ENCODE measurements at places on chromosomes 11 and 22. TPM values are rescaled to one million over a fixed set of nuclear protein-coding genes. Genes with fewer than 3 reads are reported as not detected.

MPZL3 gene
- 0.36 TPM for total RNA-seq

APOL5 gene
- total RNA-seq, result not detected

SCGB1C1 gene
- total RNA-seq, result not detected

C22orf42 gene
- not detected for total RNA-seq

GRCh38 chr11:15555161-15555560 lies 440.4 kb downstream of the INSC start:
- DNase-seq, result no peak

DNA sequence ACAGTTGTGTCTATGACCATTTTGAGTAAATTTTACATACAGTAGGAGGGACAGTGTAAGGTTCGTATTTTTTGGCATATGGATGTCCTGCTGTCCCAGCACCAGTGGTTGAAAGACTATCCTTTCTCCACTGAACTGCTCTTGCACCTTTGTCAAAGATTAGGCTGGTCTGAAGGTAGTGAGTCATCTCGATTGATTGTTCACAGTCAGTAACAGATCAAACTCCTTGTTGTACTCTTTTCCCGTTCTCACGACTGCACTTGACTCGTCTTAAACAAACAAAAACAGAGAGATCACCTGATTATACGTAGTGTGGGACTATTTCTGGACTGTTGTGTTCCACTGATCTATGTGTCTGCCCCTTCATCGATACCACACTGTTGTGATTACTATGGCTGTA lies 77.1 kb downstream of the DGCR2 start:
- DNase-seq, result no peak

DNA sequence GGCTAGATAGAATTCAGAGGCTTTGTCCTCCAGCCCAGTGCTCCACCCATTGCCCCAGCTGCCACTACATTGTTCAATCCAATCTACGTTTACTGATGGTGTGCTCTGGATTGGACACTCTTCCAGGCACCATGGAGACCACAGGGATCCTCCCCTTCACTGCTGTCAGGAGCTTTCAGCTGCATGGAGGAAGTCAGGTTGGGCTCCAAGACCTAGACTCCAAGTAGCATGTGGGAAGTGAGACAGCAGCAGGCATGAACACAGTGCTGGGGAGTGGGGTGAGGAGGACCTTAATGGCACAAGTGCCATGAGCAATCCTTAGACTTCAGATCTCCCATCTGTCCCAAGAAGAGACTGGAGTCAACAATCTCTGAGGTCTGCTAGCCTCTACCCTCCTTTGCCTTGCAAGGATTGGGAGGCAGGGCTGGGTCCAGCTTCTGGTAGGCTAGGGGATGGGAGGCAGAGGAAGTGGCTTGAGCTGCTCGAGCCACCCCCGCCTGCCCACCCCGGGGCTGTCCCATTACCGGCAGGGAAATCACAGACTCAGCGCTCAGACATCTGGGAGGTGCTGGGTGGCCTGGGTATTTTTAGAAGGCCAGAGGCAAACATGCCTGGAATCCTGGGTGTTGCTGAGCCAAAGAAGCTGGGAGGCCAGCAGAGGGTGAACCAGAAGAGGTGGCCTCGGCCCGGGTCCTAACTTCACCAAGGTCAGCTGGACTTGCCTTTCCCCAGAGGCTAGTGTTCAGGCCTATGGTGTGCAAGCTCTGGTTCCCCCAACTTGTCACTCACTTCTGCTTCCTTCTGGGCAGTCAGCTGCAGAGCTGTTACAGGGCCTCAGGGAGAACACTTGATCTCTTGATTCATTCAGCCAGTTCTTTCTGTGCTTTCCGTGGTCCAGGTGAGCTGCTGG lies 15.2 kb upstream of the FCHSD2 start:
- DNase-seq, result peak; percentile 37

DNA sequence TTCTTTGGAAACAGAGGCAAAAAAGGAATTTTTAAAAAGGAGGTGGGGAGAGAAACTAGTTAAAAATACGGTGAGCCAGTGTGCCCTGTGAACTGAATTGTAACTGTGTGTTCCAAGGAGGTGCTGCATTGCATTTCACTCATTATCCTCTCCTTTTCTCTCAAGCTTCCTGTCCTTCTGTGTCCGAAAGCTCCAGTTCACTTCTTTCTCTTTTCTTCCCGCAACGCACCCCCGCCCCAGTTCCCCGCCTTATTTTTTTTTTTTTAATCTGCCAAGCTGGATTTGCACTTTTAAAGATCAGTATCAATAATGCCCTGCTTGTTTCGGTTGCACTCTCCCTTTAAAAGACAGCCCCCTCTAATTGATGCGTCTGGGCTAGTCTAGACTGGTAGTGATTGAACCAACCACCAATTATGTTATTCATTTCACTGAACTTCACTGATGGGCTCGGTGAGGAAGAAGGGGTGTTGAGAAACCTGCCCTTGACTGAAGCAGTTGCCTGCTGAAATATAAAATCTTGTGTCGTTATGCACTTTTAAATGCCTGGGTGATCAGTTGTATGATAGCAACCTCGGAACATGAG lies 18.5 kb downstream of the BLID start:
- DNase-seq, result no peak

- no peak for DNase-seq
These were observed 495 bp upstream of the PKNOX2 start for GRCh38 chr11:125164091-125164421.

GRCh38 chr22:25970374-25970911 lies 198.8 kb upstream of the SEZ6L start:
- no peak for DNase-seq

DNA sequence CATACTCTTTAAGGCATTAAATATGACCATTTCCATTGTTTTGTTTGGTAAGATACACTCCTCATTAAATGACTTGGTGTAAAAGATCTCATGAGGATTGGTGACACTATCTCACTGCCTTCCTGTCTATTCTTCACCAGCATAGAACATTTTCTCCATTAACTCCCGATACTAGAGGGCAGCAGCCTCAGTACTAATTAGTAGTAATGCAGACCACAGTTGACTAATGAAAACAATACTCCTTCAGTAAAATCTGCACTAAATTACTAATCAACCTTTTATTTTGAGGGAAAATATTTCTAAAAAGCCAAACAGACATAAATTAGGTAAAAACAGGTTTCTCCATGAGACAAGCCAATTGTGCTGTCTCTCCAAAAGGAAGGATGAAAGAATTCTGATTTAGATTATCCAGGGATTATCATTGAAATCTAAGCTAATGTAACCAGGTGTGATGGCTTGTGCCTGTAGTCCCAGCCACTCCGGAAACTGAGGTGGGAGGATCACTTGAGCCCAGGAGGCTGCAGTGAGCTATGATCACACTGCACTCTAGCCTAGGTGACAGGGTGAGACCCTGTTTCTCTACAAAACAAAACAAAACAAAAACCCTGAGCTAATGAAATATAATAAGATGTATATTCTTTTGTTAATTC lies 9.4 kb downstream of the PGM2L1 start:
- DNase-seq, result peak; percentile 65

DNA sequence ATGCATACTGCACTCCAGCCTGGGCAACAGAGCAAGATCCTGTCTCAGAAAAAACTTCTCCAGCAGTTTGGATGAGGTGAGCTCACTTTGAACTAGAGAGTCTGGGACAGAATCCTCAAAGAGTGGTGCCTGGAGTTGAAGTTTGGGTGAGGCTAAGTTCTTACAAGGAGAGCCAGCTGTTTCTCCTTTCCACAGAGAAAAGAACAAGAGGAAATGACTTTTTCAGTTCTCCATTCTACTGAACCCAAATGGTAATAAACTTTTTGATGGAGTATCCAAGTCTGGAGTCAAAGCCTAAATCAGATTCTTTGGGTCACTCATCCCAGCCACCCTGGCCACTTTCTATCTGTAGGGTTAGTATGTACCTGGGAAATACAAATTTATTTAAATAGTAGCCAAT lies 102.7 kb downstream of the TRAF6 start:
- no peak for DNase-seq

DNA sequence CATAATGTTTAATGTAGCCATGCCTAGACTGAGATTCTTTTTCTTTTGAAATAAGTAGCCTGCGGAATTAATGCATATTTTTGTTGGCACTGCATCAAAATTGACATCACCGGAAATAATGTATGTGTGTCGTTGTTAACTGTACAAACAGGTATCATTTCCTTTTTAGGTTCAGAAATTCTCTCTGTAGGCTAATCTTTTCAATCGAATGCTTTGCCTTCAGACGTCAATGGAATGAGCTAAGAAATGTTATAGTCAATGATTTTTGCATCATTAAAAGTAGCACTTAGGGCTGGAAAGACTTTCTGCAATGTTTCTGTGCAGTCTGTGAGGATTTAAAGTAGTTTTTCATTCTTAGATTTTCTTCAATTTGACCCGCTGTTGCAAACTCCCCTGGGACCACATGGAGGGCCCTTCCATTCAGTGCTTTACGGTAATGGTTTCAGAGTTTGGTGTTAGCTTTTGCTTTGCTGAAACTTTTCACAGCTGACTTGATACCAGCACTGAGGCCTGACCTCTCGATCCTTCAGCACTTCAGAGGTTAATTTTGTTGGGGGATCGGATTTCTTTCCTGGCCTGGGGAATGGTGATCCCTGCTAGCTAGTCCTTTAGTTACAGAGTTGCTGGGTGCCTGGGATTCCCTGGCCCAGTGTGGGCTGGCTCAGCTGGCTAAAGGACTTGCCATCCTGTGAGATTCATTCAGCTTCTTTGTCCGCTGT lies 137.8 kb downstream of the DBX1 start:
- no peak for DNase-seq

DNA sequence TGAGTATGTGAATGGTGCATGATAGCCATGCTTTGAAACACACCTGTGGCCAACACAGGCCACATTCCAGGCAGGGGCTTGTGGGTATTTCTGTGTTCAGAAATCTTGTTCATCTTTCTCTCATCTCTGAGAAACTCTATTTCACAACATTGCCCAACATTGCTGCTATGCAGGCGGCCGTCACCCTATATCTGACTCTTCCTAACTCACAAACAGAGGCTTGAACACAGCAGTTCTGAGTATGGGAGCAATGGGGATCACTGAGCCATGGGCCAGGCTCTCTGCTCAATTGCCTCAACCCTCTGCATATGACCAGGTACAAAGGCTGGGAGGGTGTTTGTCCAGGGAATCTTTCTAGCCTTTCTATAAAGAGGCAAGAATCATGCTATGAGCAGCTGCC lies 259.9 kb downstream of the BUD13 start:
- no peak for DNase-seq

DNA sequence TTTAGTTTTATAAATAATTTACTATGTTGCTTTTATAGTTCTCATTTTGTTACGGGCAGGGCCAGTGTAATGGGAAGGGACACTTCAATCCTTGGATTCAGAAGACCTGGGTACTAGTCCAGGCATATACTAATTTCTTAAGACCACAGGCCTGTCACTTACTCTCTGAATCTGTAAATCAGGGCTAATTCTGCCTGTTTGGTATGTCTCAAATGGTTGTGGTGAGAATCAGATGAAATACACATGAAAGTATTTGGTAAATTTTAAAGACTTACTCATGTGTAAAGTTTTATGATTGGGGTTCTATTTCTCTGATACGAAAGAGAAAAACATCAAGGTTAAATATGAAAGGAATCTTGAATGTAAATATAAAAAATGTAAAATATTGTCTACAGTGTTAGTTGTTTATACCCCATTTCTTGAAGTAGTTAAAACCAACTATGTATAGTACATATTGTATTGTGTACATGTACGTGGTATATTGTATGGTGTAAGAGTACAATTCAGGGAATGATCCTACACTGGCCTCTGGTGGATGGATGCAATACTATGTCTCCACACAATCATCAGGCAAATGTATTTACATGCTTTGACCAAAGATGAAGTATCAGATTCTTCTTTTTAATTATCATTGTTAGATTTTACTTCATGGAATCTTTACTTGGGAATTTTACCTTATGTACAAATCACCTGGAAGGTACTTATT lies 24.5 kb upstream of the RAG2 start:
- DNase-seq, result no peak

DNA sequence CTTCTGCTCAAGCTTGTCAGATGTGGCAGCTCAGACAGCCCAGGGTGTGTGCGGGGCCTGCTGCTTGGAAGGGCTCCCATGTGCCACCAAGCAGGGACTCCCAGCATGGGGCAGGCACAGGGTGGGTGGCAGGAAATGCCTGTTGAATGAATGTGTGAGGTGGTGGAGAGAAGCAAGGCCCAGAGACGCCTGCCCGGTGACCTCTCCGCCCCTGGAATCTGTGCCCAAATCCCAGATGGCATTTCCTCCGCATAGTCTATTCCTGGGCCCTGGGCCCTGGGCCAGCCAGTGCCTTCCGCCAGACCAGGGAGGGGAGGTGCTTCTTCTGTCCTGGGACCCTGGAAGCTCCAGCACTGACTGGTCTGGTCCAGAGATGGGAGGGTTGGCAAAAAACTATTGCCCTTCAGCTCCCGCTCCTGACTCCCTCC lies 3.7 kb downstream of the CST6 start:
- DNase-seq, result no peak

GRCh38 chr22:36286096-36286957 lies 33.4 kb downstream of the APOL1 start:
- peak; percentile 86 for DNase-seq

DNA sequence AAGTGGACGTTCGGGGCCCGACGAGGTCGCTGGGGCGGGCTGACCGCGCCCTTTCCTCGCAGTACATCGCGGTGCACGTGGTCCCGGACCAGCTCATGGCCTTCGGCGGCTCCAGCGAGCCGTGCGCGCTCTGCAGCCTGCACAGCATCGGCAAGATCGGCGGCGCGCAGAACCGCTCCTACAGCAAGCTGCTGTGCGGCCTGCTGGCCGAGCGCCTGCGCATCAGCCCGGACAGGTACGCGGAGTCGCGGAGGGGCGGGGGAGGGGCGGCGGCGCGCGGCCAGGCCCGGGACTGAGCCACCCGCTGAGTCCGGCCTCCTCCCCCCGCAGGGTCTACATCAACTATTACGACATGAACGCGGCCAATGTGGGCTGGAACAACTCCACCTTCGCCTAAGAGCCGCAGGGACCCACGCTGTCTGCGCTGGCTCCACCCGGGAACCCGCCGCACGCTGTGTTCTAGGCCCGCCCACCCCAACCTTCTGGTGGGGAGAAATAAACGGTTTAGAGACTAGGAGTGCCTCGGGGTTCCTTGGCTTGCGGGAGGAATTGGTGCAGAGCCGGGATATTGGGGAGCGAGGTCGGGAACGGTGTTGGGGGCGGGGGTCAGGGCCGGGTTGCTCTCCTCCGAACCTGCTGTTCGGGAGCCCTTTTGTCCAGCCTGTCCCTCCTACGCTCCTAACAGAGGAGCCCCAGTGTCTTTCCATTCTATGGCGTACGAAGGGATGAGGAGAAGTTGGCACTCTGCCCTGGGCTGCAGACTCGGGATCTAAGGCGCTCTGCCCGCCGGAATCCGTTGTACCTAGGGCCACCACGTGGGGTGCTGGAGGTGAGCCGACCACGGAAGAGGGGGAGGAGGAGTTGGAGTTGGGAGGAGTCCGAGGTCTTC lies 771 bp downstream of the MIF start:
- DNase-seq, result peak; percentile 82

DNA sequence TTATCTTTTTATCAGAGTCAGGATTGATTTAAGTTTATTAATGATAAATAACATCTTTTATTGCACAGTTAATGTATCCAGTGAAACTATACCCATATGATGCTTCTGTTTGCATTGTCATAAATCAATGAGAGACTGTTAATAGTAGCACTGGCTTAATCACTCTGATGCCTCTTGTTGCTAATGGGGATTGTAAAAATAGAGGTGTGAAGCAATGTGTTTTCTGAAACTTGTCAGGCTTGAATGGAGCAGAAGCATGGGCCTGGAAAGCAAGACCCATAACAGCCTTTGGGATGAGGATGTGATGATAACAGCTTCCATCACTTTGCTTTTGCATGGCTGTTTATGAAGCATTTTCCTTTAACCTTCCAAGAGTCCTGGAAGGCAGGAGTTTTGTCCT lies 319.7 kb downstream of the DDX10 start:
- no peak for DNase-seq

All from adrenal gland (tissue), 19 donors.